ENCODE measurements at places on chromosomes 1 and 21. TPM values are rescaled to one million over a fixed set of nuclear protein-coding genes. Genes with fewer than 3 reads are reported as not detected.
A peak's percentile ranks its signal among the peaks of the same experiment; 100 is the strongest.

DNA sequence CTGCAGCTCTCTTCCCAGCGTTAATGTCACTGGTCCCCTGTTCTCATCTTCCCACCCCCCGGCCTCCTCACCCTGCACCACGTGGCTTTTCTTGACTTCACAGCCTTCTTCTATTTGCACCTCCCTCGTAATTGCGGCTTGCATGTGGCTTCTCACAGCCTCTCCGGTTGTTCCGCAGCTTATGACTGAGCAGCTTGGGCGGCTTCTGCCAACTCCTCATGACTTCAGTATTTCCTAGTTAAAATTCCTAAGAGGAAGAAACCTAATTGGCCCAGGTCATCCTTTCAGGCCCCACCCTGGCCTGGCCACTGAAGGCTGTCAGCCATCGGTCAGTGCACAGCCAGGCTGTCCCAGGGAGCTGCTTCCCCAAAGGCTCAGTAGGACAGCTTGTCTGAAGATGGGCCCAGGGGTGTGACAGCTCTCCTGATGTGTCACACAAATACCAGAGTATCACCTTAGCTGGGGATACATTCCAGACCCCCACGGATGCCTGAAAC lies 8.6 kb upstream of the RERE start:
- DNase-seq = peak; percentile 58

Gene PTAFR
- total RNA-seq = 0.07 TPM

Gene SH3D21
- total RNA-seq = not detected

- no peak for DNase-seq
These were observed 189.6 kb downstream of the KAZN start for GRCh38 chr1:14788080-14788479.

- DNase-seq = no peak
These were observed 8.5 kb downstream of the GPR157 start for GRCh38 chr1:9120312-9120958.

DNA sequence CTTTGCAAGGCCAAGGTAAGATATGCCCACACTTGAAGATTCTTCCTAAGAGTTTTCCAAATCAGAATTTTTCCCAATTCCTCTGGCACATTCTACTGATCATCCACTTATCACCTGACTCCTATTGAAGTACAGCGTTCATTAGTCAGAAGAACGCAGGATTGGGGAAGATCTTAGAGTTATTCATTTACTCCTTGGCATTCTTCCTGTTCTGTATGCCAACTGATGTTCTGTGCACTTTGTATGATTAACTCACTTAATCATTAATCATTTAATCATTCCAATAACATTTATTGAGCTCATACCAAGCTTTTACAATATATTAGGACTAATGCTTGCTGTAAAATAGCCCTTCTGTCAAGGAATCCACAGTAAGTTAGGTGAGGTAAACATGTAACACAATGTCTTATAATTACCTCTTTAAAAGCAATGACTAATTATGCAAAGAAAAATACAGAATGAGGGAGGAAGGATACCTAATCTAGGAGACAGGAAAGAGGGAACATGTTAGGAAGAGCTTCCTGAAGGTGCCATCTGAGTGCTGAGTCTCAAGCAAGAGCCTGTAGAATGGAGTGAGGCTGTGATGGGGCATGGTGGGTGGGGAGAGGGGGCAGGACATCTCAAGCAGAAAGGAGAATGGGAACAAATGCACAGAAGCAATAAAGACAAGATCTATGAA lies 71.1 kb upstream of the DPT start:
- DNase-seq = no peak

DNA sequence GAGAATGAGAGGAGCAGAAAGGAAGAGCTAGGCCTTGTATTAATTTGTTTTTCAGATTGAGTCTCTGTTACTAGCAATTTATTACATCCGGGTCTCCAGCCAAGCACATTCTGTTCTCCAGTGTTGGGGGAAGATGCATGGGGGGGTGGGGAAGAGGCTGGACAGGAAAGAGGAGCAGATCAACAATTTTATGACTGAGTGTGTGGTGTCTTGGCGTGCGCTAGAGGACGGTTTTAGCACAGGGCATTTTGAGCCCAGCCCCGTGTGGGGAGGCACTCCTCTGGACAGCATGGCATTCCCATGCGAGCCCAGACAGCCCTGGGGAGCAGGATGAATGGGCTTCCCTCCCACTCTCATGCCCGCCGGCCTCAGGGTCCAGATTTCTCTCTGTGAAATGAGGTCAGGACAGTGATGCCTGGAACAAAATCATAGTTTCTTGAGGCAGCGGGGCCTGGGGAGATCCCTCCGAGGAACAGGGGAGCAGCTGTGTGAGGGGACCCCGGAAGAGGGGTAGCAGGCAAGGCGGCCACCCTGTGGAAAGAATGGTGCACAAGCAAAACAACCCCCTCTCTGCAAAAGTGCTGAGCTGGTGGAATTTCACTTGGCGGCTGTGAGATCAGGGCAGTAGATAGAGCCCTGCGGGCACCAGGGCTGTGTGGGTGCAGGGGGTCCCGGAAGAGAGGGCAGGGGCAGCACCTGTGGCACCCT lies 16.3 kb downstream of the SOX13 start:
- no peak for DNase-seq

DNA sequence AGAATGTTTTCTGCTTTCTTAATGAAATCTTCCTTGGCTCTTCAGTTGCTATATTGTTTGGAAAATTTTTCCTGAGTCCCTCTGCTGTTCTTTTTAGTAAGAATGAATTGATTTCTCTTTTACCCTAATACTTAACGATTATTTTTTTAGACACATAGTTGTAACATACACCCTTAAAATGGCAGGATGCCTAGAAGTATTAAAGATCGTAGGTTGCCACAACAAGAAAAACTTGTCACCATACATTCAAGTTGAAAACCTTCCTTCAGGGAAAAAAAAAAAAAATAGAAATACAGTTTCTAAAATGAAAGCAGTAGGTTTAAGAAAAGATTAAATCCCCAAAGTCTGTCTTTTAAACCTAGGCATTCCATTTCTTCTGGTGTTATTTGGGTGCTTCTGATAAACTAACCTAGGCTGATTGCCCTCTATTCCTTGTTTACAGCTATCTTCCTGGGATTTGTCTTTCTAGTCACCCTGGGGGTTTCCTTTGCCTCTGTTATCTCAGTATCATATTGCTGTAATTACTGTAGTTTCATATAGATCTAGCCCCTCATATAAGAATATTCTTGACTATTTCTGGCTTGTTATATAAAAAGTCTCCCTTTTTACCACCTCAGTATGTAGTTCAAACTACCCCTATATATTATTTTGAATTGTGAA lies 16.8 kb downstream of the SUCO start:
- no peak for DNase-seq

GRCh38 chr1:3352952-3353331 lies 101.5 kb upstream of the ARHGEF16 start:
- no peak for DNase-seq

- DNase-seq = peak; percentile 64
These were observed 15.1 kb upstream of the PCP4 start for GRCh38 chr21:39852021-39852721.

DNA sequence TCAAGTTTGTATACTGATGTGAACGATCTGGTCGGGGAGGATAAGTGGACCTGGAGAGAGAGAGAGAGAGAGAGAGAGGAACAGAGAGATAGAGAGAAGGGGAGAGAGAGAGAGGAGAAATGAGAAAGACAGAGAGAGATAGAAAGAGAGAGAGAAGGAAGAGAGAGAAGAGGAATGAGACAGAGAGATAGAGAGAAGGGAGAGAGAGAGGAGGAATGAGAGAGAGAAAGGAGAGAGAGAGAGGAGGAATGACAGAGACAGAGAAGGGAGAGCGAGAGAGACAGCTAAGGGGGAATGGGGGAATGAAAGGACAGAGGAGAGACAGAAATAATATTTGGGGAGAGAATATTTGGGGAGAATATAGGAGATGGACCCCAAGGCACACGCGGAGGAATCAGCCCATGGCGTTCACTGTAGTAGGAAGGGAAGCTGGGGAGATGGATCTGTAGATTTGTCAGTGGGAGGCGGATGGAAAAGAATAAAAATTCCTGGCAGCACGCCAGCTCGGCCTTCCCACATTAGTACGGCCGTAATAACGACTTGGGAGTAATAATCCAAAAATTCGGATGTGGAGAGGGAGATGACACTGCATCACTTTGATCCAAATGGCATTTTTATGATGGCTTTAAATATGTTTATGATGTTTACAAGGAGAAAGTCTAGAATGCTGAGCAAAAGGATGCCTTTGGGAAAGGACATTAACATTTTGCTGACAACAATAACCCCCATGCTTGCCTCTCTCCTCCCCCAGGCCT lies 159.8 kb upstream of the KCNJ6 start:
- DNase-seq = no peak

Gene BEST4
- 0.05 TPM for total RNA-seq

- DNase-seq = no peak
These were observed 371.7 kb upstream of the BRINP3 start for GRCh38 chr1:190849346-190849745.

Gene FABP3
- total RNA-seq = 2.7 TPM

DNA sequence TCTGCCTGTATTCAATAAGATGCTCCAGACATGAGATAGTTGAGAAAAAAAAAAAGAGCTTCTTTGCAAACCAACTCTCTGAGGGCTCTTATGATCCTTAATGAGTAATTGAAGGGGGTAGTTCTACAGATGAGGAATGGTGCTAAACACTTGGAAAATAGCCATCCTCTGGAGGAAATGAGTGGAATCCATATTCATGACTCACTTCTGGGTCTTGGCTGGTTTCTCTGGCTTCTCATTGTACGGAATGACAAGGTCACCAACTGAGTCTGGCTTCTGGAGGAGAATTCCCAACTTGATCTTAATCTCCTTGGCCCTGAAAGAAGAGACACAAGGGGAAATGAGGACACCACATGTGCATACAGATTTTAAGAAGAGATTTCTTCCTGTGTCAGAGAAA lies 34.7 kb downstream of the RGS5 start:
- DNase-seq = peak; percentile 99

DNA sequence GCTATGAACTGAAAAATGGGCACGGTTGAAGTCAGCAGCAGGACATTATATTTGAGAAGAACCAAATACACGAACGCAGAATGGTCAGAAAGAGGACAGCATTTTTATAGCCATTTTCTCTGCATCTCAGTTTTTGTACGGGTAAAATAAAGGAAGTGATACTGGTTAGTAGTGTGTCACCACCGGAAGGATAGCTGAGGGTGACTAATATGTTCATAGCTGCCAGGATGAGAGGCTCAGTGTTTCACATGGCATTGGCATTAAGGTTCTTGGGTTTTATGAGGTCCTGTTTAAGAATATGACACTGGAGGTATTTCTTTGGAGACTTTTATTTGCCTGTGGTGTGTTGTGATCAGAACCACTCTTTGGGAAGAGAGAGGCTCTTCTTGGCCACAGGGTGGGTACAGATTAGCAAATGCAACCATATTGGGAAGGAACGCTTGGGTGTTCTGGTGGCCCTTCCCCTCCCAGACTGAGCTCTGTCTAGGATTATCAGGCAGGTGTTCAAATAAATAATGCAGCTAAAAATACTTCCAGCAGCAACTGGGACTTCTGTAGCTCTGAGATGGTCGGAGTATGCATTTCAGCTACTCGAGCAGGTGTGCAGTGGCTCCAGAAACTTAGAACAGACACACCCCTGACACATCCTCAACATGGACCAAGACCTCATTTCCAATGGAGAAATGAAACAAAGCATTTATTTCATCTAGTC lies 158.2 kb downstream of the PBX1 start:
- DNase-seq = peak; percentile 91

- DNase-seq = no peak
These were observed 1.0 kb downstream of the NPR1 start for GRCh38 chr1:153679337-153680119.

DNA sequence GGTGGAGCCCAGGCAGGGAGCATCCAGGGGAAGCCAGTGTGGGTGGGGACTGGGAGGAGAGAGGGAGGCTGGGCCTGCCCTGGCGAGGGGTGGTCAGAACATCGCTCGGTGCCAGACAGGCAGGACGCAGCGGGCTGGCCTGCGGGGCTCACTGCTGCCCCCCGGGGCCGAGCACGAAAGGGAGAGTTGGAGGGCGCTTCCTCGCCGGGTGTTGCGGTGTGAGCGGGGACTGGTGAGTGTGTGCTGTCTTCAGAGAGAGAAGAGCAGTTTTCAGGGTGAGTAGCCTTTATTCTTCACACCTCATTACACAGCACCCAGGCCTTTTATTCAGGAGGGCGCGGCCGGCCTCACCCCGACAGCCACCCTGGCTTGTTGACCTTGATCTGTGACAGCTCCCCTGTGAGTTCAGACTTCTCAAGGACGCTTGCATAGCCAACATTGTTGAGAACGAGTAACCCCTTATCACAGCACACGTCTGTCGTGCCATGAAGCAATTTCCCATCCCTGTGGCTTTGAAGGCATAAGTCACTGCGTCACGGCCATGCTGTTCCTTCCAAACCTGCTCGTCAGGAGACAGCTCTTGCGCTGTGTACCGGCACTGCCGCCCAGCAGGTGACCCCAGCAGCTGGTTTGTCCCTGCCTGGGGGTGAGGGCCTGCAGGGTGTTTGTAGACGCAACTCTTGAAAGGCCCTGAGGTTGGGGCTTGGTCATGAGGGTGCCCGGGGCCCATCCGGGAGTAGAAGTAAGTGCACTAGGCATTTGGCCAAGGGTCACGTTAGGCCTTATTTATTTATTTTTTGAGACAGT lies 54.6 kb downstream of the PRKCZ start:
- DNase-seq = no peak

Measured in M059J (cell line).